Neural progenitor cell (in vitro differentiated cells): ENCODE measurements at places on chromosomes 5 and 9. TPM values are rescaled to one million over a fixed set of nuclear protein-coding genes. Genes with fewer than 3 reads are reported as not detected.

Gene NUTM2F
- 0.22 TPM in 1 of 2 replicates, not detected in the other for total RNA-seq

DNA sequence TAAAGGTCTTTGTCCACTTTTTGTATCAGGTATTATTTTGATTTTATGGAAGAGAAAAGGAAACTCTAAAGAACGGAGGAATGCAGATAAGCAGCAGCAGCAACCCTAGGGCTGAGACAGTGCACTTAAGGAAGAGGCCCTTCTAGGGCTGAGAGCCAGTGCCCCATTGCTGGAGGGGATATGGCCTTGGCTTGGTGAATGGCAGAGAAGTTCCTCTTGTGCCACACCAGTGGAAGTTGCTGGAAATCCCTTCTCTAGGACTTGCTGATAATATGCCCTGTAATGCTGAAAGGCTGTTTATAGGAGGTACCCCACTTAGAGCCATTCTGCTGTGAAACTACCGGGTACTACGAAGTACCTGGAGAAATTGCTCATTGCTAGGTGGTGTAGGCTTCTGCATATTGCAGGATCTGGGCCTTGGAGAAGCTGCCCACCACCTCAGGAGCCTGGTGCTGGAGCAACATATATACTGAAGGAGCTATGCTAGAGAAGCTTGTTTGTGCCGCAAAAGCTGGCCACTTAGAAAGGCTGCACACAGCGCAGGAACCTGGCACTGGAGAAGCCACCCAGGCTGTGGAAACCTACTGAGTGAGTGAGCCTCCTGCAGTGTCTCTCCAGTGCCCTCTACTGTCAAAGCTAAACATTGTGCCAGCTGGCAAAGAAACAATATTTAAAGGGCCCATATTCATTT is 9.6 kb upstream of the UBTD2 start:
- DNase-seq: peak; percentile 82

- DNase-seq: no peak
Measured at GRCh38 chr9:129626625-129627284, 792 bp downstream of the NTMT1 start.

Gene GABBR2
- 0.03 TPM in 1 of 2 replicates, not detected in the other for total RNA-seq

DNA sequence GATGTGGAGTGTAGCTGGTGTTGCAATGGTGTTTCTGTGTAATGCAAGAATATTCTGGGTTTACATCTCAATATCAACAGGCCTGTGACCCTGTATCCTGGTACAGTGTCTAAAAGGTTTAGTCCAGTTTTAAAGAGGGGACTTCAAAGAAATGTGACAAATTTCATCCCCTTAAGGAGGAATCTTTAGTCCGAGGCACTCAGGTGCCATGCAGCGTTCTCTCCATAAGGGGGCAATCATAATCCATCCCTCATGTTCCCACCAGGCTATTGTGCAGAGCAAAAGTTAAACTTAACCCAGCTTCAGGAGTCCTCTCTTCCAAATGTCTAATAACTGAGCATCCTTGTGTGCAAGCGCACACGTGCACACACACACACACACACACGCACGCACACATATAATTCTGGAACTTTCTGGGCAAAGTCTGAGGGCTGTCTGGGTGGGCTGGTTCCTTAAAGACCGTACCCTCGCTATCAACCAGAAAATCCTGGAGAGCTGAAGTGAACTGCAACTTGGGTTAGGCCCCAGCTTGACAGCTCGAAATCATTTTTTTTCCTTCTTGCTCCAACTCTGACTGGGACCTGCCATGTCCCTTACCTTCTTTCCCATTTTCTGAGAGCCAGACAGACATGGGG is 46.0 kb downstream of the CRB2 start:
- peak; percentile 73 for DNase-seq
